DND-41 (cell line): ENCODE measurements at places on chromosomes 4 and X.

- DNase-seq: no peak
Observed at GRCh38 chr4:140931911-140932310, 175.7 kb upstream of the TBC1D9 start.

GRCh38 chr4:176601124-176601523 lies 191.6 kb downstream of the VEGFC start:
- DNase-seq: no peak

DNA sequence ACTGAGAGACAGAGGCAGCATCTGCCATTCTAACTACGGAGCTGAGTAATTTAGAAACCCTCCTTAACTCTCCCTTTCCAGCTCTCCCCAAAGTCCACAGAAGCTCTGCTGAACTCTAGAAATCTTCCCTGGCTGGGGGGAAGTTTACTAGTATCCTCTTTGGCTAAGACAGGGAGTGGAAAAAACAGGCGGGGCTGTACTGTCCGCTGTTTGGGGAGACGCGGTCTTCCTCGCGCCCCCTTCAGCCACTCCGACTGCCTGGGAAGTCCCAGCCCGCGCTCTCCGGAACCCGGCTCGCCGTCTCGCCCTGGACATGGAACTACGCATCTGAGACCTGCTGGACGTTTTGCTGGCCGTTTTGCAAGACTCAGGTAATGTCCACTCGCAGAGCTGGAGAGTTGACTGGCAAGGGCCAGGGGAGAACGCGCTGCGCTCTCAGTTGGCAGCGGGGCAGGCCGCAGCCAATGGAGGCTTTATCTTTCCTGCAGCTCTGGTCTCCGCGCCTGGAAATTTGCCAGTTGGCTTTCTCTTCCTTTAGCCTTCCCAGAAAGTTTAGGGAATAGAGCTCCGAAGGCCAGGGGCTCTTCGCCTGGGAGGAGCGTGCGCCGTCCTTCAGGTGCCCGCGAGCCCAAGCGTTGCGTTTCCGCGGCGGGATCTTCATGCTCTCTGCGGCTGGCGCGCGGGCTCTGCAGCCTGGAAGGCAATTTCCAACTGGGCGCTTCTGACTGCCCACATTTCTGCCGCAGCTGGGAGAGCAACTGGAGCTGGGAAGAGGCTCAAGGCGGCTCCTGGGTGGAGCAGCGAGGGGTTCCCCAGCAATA lies 892 bp downstream of the IL1RAPL2 start:
- DNase-seq: no peak

DNA sequence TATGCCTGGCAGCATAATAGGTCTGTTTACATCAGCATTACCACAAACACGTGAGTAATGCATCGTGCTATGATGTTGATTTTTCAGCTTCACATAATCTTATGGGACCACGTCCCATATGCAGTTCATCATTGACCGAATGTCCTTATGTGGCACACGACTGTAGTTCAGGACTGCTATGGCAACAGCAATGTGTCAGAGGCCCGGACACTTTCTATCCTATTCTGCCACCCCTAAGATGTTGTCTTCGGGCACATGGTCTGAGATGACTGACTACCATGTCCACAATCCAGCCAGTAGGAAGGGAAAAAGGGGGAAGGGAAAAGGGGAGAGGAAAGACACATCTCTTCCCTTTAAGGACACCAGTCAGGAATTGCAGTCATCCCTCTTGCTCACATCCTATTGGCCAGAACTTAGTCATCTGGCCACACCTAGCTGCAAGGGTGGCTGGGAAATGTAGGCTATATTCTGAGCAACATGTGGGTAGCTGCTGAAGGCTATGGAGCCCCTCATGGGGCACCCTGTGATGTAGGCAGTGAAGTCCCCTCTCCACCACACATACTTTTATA lies 196.0 kb upstream of the RBPJ start:
- DNase-seq: no peak

DNA sequence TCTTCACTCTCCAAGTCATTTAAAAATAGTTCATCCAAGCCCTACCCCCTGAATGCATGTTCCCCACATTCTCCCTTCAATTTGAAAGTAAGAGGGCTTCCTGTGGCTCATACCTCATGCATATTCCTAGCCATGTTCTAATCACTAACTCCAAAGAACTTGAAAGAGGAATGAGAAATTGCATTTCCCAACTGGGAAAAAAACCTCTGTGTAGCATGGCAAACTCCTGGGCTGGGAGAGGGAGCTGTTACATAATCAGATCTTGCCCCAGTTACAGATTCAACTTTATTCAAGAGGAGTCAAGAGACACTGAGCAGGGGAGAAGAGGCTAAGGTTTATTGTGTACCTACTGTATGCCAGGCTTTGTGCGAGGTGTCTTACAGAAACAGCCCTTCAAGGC lies 90.2 kb downstream of the SLC2A9 start:
- no peak for DNase-seq

DNA sequence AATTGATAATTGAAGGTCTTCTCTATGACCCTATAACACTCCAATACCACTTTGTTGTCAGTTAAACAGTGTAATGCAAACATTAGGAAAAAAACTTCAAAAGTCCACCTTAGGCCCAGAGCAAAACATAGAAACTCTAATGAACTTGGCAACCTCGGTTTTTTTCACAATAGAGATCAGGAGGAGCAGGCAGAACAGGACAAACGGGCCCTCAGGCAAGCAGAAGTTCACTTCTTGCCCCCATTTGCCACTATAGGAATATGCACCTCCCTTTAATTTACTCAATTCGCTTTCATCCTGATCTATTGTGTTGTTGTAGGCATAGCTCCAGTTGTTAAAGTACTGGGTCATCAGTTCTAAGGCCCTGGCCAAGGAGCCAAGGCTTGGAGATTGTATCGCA lies 18.2 kb downstream of the ACOX3 start:
- no peak for DNase-seq

DNA sequence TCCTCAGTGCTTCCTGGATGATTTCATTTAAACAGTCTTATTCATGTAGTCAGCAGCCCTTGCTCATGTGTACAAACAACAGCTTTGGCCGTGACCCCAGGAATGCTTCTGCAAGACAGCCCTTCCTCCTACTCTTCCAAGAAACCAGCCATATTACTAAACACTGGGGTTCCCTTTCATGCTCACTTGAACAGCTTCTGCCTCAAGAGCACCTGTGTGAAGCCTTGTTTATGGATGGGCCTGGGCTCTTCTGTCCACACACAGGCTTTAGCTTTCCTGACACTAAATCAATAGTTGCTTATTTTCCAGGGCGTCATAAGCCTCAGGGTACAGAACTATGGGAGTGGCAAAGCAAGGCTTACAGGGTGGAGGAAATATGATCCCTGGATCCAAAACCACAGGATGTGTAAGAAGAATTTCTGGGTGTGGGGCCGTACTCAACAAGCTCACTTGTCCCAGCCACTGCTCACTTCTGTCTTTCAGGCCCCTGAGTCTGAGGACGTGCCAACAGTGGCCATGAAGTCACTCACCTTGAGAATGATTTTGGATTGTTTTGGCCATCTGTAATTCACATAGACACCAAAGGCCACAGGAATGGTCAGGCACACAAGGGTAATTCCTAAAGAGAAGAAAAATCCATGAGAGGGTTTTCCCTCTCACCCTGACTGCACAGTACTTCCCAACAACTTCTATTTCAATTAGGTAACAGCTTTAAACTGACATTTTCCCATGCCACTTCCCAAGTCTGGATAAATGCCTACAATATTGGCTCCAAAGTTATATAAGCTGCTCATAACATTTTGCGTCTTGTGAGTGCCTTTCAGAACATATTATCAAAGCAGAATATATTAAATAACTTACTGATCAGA lies 17.7 kb downstream of the SLC10A6 start:
- no peak for DNase-seq

DNA sequence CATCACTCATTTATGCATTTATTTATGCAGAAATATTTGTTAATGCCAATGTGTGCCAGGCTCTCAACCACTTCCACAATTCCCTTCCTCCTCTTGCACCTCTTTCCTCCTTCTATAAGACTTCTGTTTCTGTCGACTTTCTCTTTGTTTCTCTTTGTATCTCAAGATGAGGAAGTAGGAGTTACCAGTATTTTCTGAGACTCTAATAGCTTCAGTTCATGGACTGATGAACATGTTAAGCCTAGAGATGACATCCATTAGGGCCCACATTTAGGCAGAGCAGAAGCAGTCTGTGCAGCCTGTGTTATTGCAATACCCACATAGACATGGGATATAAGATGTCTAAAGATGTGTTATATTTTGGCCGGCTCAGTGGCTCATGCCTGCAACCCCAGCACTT lies 241.8 kb upstream of the SMIM31 start:
- DNase-seq: no peak

GRCh38 chrX:3145716-3146115 lies 104.4 kb downstream of the ARSF start:
- DNase-seq: no peak

DNA sequence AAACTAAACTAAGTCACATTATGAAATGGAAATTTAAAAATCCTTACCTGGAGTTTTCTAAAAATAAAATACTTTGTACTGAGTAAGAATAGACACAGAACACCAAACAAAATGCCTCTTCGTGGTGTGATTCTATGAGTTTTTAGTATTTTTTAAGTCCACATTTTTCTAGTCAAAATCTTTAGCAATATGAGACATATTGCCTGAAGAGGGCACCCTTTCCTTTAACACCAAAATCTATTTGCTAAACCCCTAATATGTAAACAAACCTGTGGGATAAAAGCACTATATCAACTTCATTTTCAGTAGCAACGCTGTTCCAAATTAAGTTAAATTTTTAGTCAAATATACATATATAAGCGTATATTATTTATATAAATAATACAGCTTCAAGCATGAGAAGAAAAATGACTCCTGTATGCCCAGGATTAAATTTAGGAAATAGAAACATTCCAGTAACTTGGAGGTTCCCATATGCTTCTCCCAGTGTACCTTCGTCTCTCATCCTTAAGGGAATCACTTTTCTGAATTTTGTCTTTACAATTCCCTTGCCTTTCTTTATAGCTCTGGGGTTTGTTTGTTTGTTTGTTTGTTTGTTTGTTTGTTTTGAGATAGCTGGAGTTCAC lies 23.0 kb upstream of the PGM2 start:
- no peak for DNase-seq

- DNase-seq: no peak
Observed at GRCh38 chr4:85725721-85726170, 250.8 kb downstream of the ARHGAP24 start.

DNA sequence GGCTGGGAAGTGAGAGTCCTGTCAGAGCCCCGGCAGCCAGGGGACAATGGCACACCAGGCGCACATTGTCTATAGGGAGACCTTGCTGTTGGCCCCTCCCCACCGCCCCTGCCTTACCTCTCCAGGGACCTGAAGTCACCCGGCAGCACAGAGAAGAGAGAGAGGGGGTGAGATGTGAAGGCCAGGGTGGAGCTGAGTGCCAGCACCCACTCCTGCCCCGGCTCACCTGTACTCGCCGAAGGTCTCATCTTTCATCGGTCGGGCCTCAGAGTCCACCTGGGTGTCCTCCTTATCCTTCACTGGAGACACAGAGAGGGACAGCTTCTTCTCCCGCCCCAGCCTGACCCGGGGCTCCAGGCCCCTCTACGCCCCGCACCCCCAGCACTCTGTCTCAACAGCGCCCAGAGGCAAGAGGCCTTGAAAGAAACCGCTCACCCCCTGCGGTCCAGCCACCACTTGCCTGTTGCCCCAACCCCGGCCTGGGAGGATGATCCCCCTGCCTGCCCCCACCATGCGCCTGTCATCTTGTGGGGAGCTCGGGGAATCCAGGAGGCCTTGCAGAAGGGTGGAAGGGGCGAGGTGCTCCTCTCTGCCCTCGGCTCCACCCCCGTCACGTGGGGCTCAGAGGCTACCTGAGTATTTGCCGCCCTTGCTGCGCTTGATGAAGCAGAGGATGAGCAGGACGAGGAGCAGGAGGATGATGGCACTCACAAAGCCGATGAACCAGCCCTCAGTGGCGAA lies 22.6 kb downstream of the L1CAM start:
- no peak for DNase-seq

GRCh38 chr4:41957634-41958033 lies 22.4 kb downstream of the TMEM33 start:
- DNase-seq: peak; percentile 18

GRCh38 chr4:84470204-84470785 lies 28.8 kb downstream of the NKX6-1 start:
- DNase-seq: peak; percentile 6

DNA sequence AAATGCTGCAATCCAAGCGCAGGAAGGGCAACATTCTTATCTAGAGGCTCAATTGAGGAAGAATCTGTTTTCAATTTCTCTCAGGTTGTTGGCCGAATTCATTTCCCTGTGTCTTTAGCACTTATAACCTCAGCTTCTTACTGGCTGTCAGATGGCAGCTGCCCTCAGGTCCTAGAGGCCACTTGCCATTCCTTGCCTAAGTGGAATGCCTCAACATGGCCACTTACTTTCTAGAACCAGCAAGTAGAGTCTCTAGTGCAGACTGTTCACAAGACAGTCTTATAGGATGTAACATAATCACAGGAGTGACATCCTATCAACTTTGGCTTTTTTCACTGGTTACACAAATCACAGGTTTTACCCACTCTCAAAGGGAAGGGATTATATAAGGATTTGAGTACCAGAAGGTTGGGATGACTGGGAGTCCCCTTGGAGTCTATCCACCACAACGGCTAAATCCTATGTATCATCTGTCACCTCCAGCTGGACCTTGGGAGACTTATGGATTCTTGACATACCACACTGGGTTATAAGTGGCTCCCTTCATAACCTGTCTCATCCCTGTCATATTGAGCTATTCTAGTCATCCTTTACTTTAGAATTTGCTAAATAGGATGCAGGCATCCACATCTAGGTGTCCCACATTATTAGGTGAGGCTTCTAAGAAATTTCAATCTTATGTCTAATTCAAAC lies 297.9 kb upstream of the CTSO start:
- no peak for DNase-seq

DNA sequence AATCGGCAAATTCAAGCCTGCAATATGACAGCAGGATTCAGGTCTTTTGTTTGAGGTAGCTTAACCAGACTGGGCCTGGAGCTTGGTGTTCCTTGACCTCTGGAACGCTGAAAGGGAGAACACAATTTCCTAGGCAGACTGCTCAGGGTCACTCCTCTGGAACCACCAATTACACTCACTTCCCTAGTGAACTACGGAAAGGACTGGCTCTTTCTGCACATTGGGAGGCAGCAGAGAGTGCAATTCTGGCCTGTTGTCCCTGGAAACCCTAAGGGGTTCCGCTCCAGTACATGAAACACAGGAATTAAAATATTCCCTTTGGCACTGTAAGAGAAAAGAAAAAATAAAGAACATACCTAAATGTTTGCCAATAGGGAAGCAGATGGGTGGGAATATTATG lies 58.6 kb downstream of the GPC3 start:
- no peak for DNase-seq

DNA sequence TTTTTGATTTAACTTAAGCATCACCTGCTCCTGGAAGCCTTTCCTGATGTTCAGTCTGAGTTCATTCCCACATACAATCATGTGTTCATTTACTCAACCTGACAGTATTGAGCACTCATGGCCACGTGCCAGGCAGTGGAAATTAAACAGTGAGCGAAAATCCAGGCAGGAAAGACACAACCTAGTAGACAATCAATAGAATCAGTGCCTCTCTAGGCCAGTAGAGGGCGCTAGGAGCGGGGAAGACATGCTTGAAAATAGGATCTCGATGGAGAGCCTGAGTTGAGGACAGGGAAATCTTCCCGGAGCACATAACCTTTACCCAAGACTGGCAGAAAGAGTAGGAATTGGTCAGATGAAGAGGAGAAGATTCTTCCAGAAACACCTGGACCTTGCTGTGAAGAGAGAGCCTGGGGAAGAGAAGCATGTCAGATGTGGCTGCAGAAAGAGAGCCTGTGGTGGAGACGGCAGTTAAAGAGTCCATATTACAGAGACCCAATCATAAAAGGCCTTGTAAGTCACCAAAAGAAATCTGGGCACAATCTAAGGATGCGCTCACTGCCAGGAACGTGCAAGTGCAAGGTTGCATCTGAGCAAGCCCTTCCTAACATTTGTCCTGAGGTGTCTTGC lies 103.5 kb downstream of the LDB2 start:
- DNase-seq: peak; percentile 30

GRCh38 chr4:18069810-18070209 lies 48.3 kb upstream of the LCORL start:
- DNase-seq: no peak
